ENCODE measurements at places on chromosomes 5 and 9. TPM values are rescaled to one million over a fixed set of nuclear protein-coding genes. Genes with fewer than 3 reads are reported as not detected.

- no peak for DNase-seq
These were observed 88.5 kb upstream of the DAB2 start for GRCh38 chr5:39513236-39513635.

GRCh38 chr5:31283326-31283725, 89.8 kb downstream of the CDH6 start:
- no peak for DNase-seq

- no peak for DNase-seq
These were observed 160.6 kb downstream of the CCDC192 start for GRCh38 chr5:127863610-127864395.

GRCh38 chr9:130482463-130482862, 37.7 kb downstream of the ASS1 start:
- DNase-seq: no peak

Gene RPL12
- total RNA-seq: 1,238 TPM

Gene DOCK8
- 18.6 TPM for total RNA-seq

DNA sequence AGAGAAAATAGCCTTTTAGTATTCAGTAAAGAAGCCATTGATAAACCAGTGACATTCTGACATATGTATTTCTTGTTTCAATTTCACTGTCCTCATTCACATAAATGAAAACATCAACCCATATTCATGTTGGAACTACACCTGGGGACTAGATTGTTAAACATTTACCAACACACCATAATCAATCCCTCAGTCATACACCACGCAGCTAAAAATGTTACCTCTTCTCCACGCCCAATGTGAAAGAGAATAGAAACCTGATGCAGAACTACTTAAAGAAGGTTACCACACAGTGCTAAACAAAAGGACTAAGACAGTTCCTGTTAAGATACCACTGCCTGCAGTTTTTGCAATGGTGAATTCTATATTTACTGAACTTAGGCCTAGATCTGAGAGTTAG, 518.9 kb downstream of the PRELID2 start:
- DNase-seq: no peak

- DNase-seq: no peak
These were observed 3.4 kb downstream of the RPL37 start for GRCh38 chr5:40831346-40832210.

- no peak for DNase-seq
These were observed 59.9 kb downstream of the ZFAND5 start for GRCh38 chr9:72305102-72305546.

DNA sequence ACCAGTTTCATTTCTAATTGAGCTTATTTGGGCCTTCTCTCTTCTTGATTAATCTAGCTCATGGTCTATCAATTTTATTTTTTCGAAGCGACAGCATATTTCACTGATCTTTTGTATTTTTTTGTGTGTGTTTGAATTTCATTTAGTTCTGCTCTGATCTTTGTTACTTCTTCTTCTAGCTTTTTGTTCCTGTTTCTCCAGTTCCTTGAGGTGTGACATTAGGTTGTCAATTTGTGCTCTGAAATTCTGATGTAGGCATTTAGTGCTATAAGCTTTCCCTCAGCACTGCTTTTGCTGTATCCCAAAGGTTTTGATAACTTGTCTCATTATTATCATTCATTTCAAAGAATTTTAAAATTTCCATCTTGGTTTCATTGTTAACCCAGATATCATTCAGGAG, 67.3 kb downstream of the STRBP start:
- DNase-seq: no peak

DNA sequence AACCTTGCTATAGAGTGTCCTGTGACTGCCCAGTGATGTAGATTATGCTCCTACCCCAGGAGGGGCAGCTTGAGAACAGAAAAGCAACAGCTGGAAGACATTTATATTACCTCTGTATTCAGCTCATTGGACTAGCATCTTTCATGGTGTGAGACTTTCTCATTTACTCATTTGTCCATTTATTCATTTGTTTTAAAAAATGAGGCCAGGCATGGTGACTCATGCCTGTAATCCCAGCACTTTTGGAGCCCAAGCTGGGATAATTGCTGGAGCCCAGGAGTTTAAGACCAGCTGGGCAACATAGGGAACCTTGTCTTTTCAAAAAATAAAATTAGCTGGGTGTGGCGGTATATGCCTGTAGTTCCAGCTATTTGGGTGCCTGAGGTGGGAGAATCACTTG, 130.0 kb upstream of the LHFPL2 start:
- no peak for DNase-seq

Gene LRRC19
- 0.29 TPM for total RNA-seq

DNA sequence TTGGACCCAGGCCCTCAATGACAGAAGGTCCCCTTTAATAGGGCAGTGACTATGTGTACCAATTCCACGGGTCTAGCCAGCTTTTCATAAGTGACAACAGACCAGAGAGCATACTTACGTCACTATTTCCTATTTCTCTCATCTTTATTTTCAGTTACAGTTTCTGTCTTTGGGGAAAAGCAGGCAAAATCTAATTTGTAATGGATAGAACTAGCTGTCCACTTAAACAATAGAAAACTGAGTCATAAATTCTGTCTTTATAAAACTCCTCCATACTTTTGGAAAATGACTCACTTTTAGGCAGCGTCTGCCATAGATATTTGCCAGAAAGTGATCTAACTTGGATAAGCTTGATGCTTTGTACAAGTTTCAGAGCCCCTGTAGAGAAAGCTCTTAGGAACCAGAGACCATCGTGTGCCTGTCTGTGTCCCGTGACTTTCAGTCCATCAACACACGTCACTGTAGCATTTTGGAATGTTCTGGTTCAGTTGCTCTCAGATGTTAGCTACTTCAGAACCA, 101.9 kb downstream of the F2RL2 start:
- no peak for DNase-seq

Gene NOTCH1
- total RNA-seq: 53.1 TPM

DNA sequence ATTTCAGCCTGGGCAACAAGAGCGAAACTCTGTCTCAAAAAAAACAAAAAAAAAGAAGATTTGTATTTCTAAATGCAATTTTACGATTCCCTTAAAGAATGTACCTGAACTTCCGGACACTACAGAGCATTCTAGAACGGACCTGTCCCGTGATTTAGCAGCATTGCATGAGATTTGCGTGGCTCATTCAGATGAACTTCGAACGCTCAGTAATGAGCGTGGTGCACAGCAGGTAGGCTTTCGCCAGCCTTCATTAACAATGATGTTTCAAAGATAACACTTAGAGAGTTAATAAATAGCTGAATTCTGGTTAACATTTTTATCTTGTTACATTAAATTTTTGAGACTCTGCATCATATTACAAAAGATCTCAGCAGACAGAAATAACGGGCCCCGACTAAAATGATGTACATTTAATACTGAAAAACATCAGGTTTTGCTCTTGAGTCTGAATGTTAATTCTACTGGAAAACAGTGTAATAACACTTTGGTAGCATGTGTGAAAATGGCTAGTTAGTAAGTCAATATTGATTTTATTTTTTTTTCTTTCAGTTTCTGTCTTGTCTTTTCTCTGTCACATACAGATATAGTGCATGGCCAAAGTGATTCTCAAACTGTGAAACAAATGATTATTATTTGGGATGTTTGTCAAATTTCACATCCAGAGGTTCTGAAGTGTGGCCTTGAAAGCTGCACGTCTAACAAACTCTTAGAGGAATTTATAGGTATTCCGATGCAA, 23.3 kb downstream of the CCNH start:
- DNase-seq: no peak

Gene NOL6
- 39.2 TPM for total RNA-seq

DNA sequence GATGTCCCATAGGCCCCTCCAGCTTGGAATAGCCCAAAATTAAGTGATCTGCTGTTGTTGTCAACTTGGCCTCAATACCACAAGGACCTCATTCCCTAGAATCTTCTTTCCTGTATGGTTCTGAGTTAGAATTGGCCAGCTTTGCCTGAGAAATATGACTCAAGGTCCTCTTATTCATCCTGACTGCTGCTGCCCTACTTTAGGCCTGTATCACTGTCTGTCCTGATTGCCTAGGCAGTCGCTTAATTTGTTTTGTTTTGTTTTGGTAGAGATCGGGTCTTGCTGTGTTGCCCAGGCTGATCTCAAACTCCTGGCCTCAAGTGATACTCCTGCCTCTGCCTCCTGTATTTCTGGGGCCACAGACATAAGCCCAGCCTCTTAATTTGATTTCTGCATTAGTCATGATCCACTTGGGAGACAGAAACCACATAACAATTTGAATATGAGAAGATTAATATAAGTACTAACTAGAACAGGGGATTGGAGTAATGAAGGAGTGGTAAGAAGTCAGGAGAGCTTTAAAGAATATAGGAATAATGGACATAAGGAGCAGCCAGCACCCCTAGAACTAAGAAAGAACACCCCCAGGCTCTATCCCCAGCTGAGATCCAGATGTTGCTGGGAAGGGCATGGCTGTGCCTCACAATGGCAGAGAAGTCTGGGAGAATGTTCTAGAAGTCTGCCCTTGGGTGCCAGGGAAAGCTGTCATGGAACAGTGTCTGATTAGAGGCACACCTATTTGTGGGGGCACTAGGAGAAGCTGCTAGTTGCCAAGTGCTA, 4.6 kb downstream of the TEX53 start:
- no peak for DNase-seq

Gene RMRP
- total RNA-seq: 16,039 TPM

Gene SPINK7
- not detected for total RNA-seq

Gene MTRR
- 33.7 TPM for total RNA-seq

DNA sequence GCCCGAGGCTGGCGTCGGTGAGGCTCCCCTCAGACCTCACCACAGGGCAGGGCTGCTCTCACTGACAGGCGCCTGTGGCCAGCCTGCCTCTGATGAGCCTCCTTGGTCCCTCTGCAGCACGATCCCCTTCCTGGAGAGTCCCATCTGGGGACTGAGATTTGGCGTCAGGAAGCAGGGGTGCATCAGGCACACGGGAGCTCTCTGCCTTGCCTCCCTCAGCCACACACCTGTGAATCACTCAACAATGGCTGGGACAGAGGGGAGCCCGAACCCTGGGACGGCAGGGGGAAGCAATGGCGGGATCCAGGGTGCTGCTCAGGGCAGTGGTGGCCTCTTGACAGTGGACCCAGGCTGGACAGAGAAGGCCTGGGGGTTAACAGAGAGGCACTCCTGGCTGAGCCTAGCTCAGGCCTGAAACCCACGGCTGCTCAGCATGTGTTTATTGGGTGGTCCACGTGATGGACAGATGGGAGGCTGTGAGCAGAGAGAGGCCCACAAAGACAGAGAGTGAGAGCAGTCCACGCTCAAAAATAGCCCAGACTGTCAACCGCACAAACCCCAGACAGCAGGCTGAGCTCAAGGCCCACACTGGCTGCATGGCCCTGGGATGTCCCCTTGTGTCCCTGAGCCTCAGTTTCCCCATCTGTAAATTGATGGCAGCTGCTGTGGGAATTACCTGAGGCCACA, 11.9 kb downstream of the RASGEF1C start:
- DNase-seq: no peak

Gene IRX4
- total RNA-seq: 1.6 TPM
